ENCODE measurements at places on chromosomes 16 and 17.

DNA sequence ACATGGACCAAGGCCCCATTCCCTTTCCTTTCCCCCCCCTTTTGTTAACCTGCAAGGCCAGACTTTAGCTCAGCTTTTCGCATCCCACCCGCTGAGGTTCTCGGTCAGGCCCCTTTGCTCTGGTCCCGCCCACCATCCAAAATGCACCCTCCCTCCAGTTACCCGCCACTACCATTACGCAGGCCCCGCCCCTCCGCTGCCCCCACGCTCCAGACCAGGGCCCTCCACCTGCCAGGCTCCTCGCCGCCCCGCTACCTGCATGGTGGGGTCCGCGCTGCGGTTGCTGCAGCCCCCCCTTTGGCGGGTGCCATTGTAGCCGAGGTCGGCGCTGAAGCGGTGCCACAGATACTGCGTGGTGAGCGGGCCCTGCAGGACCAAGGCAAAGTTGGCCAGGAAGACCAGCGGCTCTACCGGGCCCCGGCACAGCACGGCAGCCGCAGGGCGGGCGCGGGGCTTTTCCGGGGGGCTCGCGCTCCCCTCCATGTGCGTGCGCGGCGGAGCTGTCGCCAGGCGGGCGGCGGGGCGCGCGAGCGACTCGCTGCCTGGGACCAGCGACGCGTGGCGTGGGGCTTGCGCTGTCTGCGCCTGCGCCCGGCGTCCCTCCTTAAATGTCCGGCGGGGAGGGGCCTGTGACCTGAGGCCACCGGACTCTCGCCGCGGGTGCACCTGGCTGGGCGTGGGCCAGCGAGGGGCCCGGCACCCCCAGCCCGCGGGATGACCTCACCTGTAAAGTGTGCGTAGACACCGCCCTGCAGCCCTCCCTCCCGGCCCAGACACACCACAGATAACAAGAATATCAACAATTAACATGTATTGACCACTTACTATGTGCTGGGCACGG, at the start of gene SLC46A1:
TSS of gene SLC46A1 (minus strand) at position 581 of the 841 bp plus-strand sequence. CDS start at position 483, 98 bp downstream.
- peak; percentile 6 for DNase-seq

DNA sequence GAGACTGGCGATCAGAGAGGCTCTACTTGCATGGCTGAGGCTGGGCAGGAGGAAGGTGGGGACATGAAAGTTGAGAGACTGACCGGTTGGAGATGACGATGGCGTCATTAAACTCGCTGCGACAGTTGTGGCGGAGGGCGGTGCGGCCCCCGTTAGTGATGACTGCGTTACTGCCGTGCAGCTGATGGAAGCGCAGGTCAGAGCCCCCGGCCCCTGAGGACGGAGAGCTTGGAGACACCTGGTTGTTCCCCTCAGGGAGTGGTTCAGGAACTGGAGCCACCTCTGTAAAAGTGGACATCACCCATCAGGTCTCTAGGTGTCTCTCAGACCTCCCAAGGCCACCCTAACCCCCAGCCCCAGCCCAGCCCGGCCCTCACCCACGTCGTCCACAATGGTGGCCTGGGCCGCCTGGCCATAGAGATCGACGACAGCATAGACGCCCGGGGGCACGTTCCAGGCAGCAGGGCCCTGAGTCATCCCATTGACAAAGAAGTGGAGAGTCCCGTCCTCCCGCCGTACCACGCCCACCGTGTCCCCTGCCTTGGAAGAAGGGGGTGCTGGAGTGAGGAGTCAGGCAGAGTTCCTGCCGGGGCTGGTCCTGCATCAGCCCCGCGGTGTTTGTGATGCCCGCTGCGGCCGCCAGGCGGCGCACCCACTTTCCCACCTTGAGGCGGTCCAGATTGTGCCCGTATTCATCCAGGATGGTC, 5.3 kb downstream of the NEURL4 start:
- no peak for DNase-seq

GRCh38 chr16:83994087-83994486, 26.0 kb downstream of the NECAB2 start:
- DNase-seq: no peak

GRCh38 chr16:1078579-1079021, 6.1 kb downstream of the SSTR5 start:
- no peak for DNase-seq

GRCh38 chr17:82237746-82238471, 9.1 kb downstream of the SLC16A3 start:
- no peak for DNase-seq

- no peak for DNase-seq
These were observed 83.2 kb downstream of the C16orf78 start for GRCh38 chr16:49456763-49457162.

- DNase-seq: no peak
These were observed 53.1 kb upstream of the USP7 start for GRCh38 chr16:9016824-9017223.

GRCh38 chr16:66988197-66988788, at the start of gene CES4A:
TSS of gene CES4A (plus strand) at chr16:66988589. CDS start at chr16:66988773, 184 bp downstream.
- DNase-seq: no peak

DNA sequence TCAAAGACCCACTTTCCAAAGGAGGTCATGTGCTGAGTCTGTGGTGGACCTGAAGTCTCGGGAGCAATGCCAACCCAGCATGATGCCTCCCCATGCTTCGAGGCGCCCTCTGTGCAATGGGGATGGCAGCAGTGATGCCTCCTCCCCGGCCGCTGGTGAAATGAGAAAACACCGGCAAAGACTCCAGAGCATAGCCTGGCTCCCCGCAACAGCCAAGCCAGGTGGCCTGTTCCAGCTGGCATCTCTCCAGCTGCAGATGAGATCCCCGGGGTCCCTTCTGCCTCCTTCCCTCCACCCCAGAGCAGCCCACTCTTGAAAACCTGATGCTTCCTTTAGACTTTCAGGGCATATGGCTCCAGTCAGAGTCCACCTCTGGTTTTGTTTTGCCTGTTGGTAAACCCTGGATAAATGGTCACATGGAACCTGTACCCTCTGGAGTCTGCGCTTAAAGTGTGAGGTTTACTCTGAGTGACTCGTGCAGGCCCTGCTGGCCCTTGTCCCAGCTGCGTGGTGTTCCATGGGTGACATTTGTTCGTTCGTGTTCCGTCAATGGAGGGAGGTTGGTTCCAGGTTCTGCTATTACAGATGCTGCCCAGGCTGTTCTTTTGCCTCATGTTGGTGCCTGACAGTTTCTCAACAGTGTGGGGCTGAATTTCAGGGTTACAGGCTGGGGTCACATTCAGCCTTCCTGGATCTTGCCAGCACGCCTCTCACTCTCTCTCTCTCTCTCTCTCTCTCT, 181.8 kb upstream of the CIBAR2 start:
- no peak for DNase-seq

DNA sequence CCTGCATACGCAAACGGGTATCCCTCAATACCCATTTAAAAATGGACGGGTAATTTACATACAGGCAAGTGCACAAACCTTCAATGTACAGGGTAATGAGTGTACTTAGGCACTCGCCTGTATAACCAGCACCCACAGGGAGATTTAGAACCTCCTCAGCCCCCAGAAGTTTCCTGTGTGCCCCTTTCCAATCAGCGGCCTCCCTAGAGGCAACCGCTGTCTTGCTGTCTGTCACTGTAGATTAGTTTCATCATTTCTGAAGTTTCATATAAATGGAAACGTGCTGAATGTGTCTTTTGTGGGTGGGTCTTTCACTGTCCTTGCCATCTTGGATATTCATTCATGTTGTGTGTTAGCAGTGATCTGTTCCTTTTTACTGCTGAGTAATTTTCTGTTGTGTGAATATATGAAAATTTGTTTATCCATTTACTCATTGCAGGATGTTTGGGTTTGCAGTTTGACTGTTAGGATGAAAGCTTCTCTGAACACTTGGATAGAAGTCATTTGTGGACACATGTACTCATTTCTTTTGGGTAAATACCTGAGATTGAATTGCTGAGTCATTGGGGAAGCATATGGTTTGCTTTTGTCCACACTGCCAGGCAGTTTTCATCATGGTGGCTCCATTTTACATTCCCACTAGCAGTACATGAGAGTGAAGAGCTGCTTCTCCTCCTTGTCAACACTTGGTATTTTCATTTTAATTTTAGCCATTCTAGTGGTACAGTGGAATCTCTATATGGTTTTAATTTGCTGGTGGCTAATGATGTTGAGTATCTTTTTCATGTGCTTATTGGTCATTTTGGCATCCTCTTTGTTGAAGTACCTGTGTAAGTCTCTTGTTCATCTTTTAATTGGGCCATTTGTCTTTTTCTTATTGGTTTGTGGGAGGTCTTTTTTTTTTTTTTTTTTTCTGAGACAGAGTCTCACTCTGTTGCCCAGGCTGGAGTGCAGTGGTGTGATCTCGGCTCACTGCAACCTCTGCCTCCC, 2.1 kb upstream of the ADCY7 start:
- no peak for DNase-seq

- no peak for DNase-seq
These were observed 583.6 kb upstream of the CDH5 start for GRCh38 chr16:65782611-65783600.

GRCh38 chr16:89691231-89691985, 4.9 kb downstream of the CDK10 start:
- no peak for DNase-seq

DNA sequence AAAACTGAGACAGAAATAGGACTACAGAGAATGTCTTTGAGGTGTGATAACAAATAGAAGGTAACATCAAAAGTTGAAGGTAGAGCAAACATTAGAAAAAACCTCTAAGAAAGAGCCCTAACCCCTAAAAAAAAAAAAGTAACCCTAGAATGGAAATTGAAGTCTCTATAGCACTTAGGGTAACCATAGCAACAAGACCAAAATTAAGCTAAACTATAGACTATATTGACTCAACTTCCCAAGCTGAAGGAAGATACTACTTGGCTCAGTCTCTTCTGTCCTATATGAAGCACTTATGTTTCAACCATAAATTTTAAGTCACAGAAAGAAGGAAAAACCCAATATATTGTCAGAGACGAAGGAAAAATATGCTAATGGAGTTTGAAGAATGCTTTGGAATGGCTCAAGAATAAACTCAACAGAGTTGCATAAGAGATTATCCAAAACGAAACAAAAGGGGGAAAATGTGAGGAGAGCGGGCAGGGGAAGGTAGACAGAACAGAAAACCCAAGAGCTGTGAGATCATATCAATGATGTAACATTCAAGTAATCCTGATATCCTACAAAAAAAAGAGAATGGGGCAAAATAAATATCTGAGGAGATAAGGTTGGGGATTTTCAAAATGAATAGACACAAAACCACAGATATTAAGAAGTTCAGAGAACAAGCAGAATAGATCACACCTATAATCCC, 88.4 kb downstream of the USP32 start:
- DNase-seq: no peak

- no peak for DNase-seq
These were observed 22.5 kb downstream of the HMOX2 start for GRCh38 chr16:4498546-4499195.

DNA sequence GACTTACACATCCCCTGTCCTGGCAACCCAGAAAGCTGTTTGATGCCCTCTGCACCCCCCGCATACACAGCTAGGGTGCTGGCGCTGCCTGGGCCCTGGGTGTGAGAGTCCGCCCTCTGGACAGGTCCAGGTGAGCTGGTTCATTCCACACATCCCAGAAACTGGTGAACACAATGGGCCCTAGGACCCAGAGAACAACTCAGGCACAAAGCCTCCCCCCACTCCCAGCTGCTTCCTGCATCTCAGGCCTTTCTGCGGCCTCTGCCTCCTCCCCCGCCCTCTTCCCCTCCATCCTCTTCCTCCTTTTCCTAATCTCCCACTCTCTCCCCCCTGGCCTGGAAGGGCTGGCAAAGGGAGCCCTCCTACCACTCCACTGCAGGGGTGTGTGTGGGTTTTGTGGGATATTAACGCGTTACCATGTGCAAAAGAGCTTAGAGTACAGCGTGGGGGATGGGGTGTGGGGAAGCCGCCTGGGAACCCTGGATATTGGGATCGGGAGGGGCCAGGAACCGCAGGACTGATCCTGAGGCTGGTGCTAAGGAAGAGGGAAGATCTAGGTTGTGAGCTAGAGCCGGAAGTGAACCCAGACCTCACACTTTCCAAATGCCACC, 1.6 kb upstream of the PPP1R9B start:
- peak; percentile 79 for DNase-seq

DNA sequence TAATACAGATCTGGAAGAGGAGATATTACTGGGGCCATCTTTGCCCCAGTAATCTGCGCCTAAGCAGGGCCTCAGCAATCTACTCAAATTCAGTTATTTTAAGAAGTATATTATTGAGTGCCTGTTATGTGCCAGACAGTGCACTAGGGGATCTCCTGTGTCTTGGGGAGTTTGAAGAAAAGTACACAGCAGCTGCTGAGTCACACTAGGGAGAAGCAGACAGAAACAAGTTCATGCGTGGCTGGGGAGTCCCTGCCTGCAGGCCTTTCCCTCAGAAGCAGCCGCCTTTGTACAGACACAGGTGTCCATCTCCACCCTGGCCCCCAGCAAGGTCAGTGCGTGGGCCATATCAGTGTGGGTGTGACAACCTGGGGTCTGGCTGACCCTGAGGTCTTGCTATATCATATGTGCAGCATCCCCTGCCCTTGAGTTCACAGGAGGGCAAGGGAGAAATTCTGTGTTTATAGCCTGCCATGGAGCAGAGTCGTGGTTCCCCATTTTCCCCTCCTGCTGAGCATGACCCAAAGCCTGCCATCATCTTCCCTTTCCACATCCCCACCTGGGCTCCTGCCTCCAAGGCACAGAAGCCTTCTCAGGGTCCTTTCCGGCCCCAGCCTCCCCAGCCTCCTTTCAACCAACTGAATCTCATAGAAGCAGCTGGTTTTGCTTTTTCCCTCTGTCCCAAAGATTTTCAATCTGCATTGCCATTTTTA, 229.9 kb upstream of the SDK2 start:
- DNase-seq: no peak

GRCh38 chr16:66258916-66259845, 107.3 kb upstream of the CDH5 start:
- no peak for DNase-seq

- no peak for DNase-seq
These were observed 3.0 kb downstream of the DLX4 start for GRCh38 chr17:49971848-49972485.

DNA sequence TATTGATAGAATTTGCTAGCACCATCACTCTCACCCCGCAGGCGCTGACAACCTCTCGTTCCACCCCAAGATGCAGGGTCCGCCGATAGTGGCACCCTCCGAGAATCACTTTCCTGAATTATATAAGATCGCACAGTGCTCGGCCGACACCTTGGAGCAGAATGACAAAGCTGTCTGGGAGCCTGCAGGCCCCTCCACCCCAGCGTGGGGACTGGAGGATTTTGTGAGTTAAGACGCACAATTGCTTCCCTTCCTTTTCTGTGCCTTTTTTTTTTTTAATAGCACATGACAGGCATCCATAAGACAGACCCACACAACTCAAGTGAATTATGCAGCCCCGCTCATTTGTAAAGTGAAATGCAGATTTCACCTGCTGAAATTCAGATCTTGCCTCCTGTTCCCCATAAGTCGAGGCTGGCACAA, 155.3 kb downstream of the C16orf78 start:
- no peak for DNase-seq

- no peak for DNase-seq
These were observed at the start of gene SCIMP for GRCh38 chr17:5234645-5235576. TSS of gene SCIMP (minus strand) at chr17:5234860. CDS start at chr17:5234755, 105 bp downstream.

GRCh38 chr17:4035081-4035680, 70.9 kb upstream of the ATP2A3 start:
- DNase-seq: no peak

GRCh38 chr17:57259306-57259705, 3.0 kb downstream of the MSI2 start:
- no peak for DNase-seq

Measured in NCI-H187 treated with DMSO at 0.1 percent for 48 hours (cell line).